Dermis blood vessel endothelial cell (primary cell): ENCODE measurements at places on chromosomes 7 and 10.

DNA sequence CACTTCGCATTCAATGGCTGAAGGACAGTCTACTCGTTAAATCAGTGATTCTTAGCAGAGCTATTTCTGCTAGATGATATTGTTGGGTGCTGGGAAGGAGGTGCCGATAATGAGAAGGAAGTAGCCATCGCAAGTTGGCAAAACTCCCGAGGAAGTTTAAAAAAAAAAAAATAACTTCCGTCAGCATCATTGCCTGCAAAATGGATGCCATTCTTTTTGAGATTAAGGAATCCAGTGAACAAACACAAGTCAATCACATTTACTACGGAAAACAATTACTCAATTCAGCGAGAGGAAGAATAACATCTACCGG is 74.4 kb upstream of the SFMBT2 start:
- no peak for DNase-seq

DNA sequence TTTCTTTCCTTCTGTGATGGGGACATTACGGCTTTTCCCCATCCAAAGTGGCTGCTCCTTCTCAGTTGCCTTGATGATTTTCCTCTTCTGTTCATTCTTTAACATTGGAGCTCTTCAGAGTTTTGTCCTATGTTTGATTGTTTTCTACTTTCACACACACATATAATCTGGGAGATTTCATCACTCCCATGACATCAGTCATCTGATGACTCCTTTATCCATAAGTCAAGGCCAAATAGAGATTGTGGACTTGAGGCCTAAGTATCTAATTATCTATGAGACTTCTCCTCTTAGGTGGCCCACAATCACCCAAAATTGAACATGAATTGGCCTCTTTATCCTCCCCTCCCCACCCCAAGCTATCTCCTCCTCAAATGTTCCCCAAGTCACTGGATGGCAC is 5.3 kb upstream of the COL1A2 start:
- no peak for DNase-seq

- DNase-seq: no peak
These were observed 645.0 kb upstream of the GALNT17 start for GRCh38 chr7:70486977-70487376.

DNA sequence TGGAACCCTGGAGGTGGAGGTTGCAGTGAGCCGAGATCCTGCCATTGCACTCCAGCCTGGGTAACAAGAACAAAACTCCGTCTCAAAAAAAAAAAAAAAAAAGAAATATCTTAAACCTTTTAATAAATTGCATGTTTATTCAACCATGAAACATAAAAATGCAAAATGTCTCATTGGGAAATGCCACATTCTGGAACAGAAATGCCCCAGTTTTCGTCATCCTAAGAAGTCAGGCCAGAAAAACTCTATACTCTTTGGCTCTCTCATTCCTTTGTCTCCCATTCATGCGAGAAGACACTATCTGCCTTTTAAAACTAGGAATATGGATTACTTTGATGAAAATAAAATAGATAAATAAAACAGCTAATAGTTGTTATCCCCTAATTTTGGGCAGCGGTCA is 21.5 kb upstream of the ABLIM1 start:
- no peak for DNase-seq

DNA sequence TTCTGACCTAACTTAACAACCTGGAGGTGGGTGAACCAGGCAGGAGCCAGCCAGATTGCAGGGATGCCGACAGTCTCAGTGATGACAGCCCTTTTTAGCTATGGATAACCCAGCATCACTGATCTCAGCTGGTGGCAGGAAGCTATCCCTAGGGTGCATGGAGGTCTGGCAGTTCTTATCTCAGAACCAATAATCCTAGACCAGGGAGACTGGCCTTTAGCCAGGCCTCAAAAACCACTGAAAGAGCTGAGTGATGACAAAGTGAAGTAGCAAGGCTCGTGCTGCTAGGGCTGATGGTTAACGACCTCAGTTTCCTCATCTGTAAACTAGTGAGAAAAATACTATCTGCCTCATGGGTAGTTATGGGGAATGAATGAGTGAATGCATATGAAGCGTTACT is 112.5 kb downstream of the RALA start:
- no peak for DNase-seq

GRCh38 chr10:34966040-34966439 is 124.1 kb downstream of the CUL2 start:
- no peak for DNase-seq

GRCh38 chr7:128434413-128435326 is 21.0 kb upstream of the HILPDA start:
- DNase-seq: no peak

DNA sequence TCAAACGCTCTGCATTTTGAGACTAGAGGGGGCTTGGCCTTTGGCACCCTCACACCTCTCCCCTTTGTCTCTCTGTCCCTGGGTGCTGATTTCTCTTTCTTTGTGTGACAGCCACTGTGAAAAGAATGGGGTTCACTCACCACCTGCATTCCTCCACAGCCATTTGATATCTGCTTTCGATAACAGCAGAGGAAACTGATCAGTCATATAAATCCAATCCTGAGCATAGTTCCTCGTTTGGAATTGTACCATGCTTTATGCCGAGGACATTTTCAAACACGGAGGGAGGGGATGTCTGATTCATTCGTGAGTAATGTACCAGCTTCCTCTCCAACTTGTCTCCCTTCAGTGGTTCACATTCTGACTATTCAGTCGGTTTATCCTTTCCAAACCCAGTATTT is 15.8 kb downstream of the MET start:
- DNase-seq: peak; percentile 78

DNA sequence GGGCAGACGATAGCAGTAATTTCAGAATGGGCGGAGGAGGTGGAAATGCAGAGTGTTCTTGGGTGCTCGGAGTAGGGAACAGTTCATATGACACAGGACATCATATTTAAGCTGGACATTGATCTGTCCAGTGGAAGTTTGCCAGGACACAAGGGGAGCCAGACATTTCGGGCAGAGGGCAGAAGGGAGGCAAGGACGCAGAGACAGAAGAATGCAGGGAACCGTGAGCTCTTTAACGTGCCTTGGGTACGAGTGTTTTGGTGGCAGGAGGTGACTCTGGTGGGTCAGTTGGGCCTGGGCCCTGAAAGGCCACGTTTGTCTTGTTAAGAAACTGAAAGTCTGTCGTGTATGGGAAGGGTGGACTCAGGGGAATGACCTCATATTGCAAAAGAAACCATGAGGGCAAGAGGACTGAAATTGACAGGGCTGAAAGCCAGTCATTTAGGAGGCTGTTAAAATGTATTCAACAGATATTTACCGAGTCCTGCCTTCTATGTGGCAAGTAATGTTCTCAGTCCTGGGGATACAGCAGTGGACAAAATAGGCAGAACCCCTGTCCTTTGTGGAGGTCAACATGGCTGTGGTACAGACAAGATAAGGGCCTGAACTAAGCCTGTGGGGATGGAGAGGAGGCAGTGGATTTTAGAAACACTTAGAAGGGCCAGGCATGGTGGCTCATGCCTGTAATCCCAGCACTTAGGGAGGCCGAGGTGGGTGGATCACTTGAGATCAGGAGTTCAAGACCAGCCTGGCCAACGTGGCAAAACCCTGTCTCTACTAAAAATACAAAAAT is 2.2 kb downstream of the OPTN start:
- DNase-seq: peak; percentile 51

DNA sequence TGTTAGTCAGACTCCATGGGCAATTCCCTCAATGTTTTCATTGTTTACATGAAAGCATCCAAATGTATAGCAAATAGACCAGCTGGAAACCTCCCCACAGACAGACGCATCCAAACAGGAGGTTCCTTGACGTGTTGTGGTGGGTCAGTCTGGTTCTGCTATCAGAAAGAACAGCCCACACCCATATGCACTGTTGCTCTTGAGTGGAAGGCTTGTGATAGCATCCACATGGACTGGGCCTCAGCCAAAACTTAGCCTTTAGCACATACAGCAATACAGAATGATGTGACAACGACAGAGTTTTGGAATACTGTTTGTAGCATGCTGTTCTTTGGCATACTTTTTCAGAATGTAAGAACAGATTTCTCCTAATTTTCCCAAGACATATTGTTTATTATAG is 299.2 kb upstream of the ETV1 start:
- no peak for DNase-seq

GRCh38 chr10:5665373-5666007 is 905 bp downstream of the ASB13 start:
- DNase-seq: no peak

DNA sequence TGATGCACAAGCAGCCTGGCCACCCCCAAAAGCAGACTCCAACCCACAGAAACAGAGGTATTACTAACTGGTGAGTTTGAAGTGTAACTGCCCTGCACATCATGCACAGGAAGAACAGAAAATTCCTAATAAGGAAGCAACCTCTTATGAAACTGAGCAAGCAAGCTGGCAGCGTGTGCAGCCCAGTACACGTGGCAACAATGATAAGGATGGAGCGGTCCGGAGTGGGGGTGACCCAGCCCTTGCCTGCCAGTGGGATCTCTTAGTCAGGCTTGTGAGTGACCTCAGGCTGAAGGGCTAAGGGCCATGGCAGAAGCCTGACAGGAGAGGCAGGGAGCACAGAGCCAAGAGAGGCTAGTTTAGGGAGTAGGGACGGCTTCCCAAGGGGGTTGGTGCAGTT is 22.1 kb upstream of the AOAH start:
- no peak for DNase-seq

GRCh38 chr10:35050568-35050967 is 39.6 kb downstream of the CUL2 start:
- peak; percentile 89 for DNase-seq
